LHCN-M2 (cell line): ENCODE measurements at places on chromosomes 3 and 15.

DNA sequence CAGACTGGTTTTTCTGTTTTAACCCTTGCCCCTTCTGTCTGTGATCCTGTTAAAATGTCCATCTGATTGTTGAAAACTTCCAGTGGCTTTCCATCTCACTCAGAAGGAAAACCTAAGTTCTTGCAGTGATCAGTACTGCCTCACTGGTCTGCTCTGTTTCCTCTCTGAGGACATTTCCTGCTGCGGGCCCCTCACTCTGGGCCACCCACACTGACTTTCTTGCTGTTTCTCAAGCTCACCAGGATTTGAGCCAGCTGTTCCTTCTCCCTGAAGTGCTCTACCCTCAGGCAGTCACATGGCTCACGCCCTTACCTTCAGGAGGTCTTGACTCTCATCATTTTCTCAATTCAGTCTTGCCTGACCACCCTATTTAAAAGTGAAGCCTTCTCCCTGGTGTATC is 1.8 kb downstream of the GRK7 start:
- no peak for DNase-seq

DNA sequence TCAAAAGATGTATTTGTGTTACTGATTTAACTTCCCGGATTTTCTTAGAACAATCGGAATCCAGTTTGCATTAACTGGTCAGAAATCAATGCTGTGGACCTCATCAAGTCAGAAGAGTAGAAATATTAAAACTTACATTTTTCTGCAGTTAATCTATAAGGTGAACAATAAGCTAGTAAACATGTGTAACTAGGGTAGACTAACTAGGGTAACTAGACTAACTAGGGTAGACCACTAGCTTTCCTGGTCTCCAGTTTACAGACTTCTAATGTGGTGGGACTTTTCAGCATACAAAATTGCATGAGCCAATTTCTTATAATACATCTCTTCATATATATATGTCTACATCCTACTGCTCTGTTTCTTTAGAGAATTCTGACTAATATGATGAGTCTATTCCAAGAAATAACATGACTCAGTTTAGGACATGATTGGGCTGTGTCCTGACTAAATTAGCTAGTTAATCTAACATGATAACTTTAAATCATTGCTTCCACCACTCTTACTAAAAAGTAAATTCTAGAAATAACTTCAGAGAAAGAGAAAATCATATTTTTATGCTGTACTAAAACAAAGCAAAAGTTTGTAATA is 5.3 kb downstream of the PLSCR2 start:
- DNase-seq = peak; percentile 62

- DNase-seq = no peak
These were observed 37.9 kb downstream of the AGTR1 start for GRCh38 chr3:148735597-148735996.

- DNase-seq = no peak
These were observed 22.3 kb upstream of the FBLN2 start for GRCh38 chr3:13526626-13526949.

- DNase-seq = no peak
These were observed 9.8 kb downstream of the MAP6D1 start for GRCh38 chr3:183815563-183815940.

DNA sequence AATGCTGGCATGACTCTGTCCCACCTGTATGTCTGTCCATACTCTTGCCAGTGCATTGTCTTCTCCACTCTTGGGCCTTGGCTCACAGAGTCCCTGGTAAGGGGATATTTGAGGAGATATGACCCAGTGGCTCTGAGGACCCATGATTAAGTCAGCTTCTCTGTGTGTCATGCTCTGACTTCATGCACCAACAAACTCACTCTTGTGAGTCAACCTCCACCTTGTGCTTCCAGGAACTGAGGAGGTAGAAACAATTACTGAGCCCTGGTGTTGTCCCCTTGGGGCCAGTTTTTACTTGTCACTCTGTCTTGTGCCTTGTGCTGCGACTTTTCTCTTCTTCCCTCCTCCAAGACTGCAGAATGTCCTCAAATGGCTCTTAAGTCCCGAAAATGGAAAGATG is 127.1 kb downstream of the ABHD5 start:
- no peak for DNase-seq

GRCh38 chr3:179081885-179082284 is 10.3 kb upstream of the ZMAT3 start:
- DNase-seq = no peak

- DNase-seq = no peak
These were observed 411.5 kb downstream of the GABRG3 start for GRCh38 chr15:27382361-27383025.

- no peak for DNase-seq
These were observed 251.0 kb upstream of the TLE3 start for GRCh38 chr15:70348581-70349344.

GRCh38 chr15:74790080-74790916 is 8.4 kb downstream of the CSK start:
- peak; percentile 93 for DNase-seq

DNA sequence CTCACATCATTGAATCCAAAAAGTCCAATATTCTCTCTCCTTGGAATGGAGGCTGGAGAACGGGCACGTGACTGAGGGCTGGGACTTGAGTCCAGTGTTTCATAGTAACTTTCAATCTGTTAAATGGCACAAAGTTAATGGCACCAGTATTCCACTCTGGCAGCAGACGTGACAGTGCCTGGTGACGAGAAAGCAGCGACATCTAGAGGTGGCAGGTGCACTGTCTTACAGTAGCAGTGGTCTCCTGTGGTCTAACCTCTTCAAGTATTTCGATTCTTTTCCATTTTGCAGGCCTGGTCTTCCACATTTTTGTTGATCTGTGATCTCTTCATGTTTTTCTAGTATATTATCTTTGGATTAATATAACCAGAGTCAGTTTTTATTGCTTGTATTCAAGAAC is 107.1 kb downstream of the OXSM start:
- no peak for DNase-seq

DNA sequence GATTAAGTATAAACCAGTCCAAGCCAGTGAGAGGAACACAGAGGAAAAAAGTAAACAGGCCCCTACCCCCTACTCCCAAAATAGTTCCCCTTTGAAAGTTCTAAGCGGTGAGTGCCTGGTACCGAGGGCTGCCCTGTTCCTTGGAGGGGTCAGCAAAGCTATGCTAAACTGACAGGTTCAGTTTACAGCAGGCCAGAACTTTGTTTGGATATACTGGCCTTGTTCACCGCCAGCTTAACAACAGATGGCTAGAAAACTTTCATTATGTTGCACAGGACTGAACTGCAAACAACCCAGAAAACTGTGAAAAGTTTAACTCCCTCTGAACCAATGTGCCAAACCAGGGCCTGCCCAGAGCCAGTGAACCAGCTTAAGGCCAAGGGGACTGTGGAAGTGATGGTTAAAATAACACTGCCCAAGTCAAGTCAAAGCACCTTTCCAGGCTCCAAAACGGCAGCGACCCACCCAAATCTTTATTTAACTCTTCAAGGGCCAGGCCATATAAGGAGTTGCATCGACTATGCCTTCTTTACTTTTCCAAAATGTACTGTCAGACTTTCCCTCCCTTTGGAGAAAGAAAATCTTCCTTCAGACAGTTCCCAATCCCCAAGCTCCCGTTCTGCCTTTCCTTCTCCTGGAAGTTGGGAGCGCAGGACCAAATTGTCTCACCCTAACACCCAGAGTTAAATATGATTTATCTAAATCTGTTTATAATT is 448.0 kb downstream of the FOXP1 start:
- DNase-seq = no peak

DNA sequence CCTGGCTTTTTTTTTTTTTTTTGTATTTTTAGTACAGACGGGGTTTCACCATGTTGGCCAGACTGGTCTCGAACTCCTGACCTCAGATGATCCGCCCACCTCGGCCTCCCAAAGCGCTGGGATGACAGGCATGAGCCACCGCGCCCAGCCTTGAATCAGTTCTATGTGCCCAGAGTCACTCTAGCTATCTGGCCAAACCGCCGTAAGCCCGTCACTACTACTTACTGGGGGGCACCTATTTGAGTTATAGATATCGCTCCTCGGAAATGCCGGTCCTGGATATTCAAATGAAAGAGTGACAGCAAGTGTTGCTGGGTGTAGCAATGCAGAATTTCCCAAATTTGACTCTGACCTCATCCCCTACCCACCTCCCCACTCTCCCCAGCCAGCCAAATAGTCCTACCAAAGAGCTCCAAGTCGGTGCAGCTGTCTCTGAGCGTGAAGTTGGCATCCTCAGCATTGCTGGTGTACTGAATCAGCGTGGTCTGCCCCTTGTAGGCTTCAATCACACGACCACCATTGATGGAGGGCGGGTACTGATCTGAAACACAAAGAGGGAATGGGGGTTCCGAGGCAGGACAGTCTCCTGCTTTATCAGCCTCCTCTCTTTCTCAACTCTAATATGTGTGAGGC is 38.1 kb downstream of the MUC20 start:
- DNase-seq = peak; percentile 6

- no peak for DNase-seq
These were observed 98.0 kb upstream of the SLC6A6 start for GRCh38 chr3:14304101-14305045.

GRCh38 chr3:130960139-130960795 is 66.4 kb downstream of the ASTE1 start:
- no peak for DNase-seq
